ENCODE measurements at places on chromosomes 4 and X. TPM values are rescaled to one million over a fixed set of nuclear protein-coding genes. Genes with fewer than 3 reads are reported as not detected.

The DBET gene
- not detected for polyA plus RNA-seq

The GPR50 gene
- polyA plus RNA-seq = 3.5 TPM

The GPRASP1 gene
- polyA plus RNA-seq = 0.65 TPM

The PNCK gene
- polyA plus RNA-seq = 6.3 TPM

The TRIM2 gene
- polyA plus RNA-seq = 30.8 TPM

Data from H1 (cell line).